NCI-H345 (cell line): ENCODE measurements at places on chromosomes 4 and X.

DNA sequence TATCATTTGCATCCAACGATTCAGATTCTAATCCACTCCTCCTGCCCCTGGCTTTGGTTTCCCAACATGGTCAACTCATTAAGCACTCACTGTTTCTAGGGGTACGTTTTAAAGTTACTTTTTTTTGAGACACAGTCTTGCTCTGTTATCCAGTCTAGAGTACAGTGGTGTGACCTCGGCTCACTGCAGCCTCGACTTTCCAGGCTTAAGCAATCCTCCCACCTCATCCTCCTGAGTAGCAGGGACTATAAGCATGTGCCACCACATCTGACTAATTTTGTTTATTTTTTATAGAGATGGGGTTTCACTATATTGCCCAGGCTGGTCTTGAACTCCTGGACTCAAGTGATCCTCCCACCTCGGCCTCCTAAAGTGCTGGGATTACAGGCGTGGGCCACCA lies 48.9 kb downstream of the TMEM156 start:
- no peak for DNase-seq

DNA sequence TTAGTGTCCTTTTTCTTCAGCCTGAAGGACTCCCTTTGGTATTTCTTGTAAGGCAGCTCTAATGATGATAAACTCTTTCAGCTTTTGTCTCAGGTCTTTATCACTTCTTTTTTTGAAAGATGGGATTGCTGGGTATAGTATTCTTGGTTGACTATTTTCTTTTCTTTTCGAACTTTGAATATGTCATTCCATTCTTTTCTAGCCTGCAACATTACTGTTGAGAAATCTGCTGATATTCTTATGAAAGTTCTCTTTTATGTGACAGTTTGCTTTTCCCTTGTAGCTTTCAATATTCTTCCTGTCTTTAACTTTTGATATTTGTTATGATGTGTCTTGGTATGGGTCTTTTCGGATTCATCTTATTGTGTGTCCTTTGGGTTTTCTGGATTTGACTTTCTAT lies 107.6 kb upstream of the SRD5A3 start:
- DNase-seq, result no peak

DNA sequence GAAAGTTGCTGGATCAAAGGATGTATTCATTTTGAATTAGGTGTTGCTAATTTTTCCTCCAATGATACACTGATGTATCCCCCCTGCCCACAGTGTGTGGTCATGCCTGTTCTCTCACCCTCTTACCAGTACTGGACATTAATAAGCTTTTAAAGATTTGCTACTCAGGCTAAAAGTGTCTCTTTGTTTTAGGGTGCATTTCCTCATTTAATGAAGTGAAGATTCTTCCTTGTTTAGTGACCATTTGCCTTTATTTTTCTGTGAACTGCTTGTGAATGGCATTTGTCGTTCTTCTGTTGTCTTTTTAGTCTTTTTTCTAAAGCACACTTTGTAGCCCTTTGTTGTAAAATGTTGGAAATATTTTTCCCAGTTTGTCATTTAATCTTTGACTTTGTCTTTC lies 5.0 kb downstream of the MSMO1 start:
- no peak for DNase-seq

DNA sequence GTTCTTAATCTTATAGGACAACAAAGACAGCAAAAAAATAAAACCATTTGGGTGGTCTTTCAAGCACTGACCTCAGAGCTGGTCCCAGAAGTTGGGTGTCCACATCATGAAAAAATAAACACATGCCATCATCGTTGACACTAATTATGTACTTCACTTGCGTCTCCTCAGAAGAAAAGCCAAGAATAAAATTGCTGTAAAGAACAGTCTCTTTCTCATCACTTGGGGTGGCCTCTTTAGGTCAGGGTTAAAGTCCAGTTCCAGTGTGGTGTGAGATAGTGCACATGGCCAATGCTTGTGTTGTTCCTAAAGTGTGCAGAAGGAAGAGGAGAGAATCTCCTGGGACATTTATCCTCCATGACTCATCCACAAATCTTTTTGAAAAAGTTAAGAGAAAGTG lies 49.5 kb upstream of the IBSP start:
- DNase-seq, result no peak

- DNase-seq, result no peak
These were observed 99.6 kb downstream of the CEP135 start for GRCh38 chr4:56048383-56048701.

DNA sequence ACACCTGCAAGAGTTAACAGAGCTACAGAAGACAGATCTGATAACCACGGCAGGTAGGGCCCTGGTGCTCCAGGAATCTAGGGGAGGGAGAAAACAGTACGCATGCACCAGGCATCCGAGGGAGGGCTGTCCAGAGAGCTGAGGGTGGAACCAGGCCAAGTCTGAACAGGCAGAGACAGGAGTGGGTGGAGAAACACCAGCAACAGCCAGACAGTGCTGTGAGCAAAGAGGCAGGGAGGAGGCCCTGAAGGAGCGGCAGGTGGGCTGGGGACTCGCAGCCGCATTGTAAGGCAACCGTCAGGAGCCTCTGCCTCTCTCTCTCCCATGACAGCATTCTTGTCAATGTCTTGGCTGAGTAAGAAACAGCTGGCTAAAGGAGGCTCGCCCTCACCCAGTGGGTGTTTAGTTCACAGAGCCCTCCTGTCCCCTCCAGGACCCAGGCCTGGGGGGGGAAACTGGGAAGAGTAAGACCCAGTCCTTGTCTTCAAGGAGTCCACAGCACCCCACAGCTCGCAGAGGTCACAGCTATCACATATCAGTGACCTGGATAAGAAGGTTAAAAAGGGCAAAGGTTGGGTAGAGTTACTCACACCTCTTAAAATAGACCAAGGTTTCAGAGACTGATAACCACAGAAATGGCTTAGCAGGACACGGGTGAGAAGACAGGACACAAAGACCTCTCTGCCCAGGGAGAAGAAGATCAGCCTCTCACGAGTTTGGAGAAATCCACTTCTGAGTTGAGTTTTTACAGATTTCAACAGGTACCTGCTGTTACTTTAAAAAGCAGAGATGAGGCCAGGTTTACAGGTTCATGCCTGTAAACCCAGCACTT lies 10.5 kb downstream of the ACSL1 start:
- DNase-seq, result peak; percentile 87

- no peak for DNase-seq
These were observed 1973.0 kb upstream of the AGA start for GRCh38 chr4:179415037-179415846.

- no peak for DNase-seq
These were observed 37.8 kb upstream of the TACR3 start for GRCh38 chr4:103757631-103758030.

DNA sequence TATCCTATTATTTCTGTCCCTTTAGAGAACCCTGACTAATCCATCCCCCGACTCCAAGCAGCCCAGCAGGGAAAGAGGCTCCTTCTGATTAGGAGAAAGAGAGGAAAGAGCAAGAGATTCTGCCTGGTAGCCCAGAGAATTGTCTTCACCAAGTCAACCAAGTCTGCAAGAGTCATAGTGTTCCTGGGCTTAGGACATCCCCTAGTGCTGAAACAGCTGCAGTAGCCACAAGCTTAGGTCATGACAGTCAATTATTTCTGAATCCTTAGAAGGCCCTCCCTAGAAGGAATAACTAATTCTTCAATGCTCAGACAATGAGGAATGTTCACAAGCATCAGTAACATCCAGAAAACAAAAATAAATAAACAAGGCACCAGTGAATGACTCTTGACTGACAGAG lies 480.3 kb upstream of the GRIA3 start:
- DNase-seq, result no peak

GRCh38 chr4:110501826-110502225 lies 25.9 kb downstream of the ENPEP start:
- no peak for DNase-seq
